ENCODE measurements at places on chromosomes 1 and 21.

DNA sequence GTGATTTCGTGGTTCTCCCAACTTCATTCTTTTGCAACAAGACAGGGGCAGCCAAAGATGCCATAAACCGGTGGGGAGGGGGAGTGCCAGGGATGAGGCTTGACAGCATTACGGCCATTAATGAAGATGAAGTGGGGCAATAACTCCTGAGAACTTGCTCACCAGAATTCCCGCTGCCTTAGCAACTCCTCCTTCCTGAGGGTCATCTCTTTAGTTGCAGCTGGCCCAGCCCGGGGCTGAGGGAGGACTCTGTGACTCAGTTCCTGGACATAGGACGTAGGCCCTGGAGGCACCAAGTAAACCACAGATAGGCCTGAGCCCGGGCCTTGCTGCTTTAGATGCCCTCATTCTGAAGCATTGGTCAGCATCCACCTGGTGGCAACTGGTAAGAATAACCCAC lies 330.2 kb downstream of the RRAGC start:
- DNase-seq = no peak

- no peak for DNase-seq
Measured at GRCh38 chr1:179632868-179633267, 41.2 kb downstream of the TDRD5 start.

DNA sequence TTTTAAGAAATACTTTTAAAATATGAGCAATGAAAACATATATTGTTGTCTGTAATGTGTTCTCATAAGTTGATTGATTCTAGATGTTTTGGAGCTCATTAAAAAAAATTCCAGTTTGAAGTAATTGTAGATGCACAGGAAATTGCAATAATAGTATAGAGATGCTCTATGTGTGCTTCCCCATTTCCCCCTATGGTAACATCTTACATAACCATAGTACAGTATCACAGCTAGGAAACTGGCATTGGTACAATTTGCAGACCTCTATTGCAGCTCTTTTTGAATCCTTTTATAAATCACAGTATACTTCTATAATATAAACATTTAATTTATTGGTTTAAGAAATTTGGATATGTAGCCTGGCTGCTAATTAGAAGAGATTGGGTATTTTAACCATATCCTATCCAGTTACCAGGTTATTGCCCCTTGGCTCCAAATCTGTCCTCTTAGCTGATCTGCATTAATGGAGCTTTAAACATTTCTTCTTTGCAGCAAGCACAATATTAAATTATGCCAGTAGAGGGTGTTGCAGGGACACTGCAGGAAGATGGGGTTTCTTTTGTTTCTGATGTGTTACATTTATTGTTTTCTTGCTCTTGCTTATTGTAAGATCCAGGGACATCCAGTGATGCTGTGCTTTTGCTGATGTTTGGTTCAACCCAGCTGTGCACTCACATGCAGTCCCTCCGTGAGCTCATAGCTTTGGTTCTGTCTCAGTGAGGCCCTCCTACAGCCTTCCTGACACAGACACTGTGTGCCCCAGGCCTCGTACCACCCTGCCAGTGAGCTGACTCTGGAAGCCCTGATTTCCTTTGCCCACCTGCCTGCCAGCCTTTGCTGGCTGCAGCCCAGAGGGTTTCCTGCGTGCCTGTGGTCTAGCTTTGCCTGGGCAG lies 103.3 kb downstream of the RABGAP1L start:
- no peak for DNase-seq

DNA sequence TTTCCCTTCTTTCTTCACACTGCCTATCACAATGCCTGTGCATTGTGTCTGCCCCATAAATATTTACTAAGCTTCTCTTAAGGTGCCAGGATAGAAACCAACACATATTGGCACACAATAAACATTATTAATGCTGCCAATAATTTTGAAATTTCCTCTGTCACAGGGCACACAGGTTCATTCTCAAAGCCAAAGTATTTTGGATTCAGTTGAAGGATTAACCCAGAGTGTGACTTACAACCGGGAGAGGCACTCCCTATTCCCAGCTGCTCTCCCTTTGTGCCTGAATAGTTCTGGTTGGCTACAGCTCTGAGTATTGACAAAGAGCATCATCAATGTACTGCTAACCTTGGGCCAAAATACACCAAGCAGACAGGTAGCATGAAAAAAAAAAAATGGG lies 46.6 kb upstream of the ATP1A1 start:
- DNase-seq = no peak

GRCh38 chr1:47679826-47680225 lies 242.0 kb downstream of the FOXD2 start:
- no peak for DNase-seq

- no peak for DNase-seq
Measured at GRCh38 chr1:109280862-109281261, 2.1 kb downstream of the PSRC1 start.

- no peak for DNase-seq
Measured at GRCh38 chr1:184950227-184950626, 24.1 kb downstream of the NIBAN1 start.

DNA sequence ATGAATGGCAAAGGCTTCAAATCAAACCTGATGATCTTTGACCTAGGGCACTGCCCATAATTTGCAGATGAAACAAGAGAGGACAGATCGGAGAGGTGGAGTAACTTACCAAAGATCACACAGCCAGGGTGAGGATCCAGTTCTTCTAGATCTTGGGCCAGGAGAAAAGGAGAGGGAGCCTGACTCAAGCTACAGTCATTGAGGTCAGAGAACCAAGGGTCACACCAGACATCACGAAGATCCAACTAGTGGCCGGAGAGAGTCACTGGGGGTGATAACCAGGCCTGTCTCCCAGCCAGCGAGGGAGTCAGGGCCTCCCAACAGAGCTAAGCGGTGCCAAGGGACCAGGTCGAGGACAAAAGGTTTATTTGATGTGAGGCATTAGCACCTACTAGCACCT lies 115.0 kb downstream of the RIPK4 start:
- DNase-seq = no peak

GRCh38 chr1:154586641-154587040 lies 19.1 kb downstream of the CHRNB2 start:
- no peak for DNase-seq
